Uterus (tissue), 4 donors: ENCODE measurements at places on chromosomes 11 and 22. TPM values are rescaled to one million over a fixed set of nuclear protein-coding genes. Genes with fewer than 3 reads are reported as not detected.

Gene TRAPPC4
- total RNA-seq: 10.0 TPM

Gene TRIM49D2
- total RNA-seq: not detected

Gene CLTCL1
- 20.5 TPM for total RNA-seq

Gene CABP7
- total RNA-seq: 0.14 TPM

Gene MRGPRE
- total RNA-seq: 1.5 TPM

Gene ADAMTS8
- 2.3 TPM for total RNA-seq

Gene TREH
- not detected for total RNA-seq

Gene PDGFB
- total RNA-seq: 4.7 TPM

- no peak for DNase-seq
These were observed 1488.4 kb upstream of the TENM4 start for GRCh38 chr11:80929031-80929805.

DNA sequence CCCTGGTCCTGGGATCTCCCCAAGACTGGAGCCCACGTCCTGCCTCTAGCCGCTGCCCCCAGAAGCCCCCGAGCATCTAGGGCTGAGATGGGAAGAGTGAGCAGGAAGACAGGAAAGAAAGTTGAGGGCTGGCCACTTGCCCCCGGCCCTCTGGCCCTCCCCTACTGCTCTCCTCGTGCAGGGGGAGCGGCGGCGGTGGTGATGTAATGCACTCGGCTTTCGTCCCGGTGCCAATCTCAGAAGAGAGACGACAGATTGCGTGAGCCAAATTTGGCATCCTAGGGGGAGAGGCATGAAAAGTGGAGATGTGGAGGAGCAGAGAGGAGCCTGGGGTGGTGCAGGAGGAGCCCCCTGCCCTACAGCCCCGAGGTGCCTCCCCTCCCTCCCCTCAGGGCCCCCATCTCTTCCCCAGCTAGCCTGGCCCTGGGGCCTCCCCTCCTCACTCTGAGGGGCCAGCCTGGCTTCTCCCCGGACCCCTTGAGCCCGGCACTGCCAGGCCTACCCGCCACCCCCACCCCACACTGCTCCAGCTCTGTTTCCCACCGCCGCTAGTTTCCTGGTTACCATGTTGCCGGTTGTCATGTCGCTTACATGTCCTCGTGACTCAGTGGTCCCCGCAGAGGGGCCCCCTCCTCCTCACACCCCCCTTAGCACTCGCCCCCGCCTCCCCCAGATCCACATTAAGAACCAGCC is 2.5 kb downstream of the KCNJ4 start:
- peak; percentile 33 for DNase-seq

DNA sequence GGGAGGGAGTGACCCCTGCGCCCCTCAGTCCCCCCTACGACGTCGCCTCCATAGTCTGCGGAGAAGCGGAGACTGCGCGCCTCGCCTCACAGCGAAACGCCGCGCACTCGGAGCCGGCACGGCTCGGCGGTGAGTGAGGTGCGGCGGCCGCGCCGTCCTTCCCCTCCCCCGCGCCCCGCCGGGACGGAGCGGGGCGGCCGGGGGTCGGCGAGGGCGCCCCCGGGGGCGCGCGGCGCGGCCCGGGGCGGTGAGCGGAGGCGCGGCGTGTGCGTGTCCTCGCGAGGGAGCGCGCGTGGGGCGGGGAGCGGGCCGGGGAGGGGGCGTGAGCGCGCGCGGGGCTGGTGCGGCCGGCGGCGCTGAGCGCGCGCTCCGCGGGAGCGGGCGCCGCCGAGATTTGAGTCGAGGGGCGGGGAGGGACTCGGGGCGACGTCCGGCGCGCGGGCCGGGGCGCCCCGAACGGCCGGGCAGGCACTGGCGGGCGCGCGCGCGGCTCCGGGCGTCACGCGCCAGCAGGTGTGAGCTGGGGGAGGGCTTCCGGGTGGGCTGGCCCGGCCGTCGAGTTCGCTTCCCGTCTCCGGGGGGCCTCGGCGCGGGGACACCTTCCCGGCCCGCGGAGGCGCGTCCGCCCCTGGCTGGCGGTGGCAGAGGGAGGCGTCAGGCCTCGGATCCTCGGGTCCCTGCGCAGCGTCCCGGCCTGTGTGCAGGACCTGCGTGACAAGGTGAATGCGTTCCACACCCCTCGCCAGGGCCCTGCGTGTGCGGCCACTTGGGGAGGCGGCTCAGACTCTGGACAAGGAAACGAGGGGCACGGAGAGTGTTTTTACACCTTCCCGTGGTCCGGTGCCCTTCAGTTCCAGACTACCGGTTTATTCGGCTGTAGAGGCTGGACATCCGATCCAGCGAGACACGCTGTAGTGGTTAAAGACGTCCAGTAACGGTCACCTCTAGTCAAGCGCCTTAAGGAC is 50.4 kb downstream of the FAM83F start:
- DNase-seq: peak; percentile 30

- no peak for DNase-seq
These were observed 85.8 kb downstream of the RTL6 start for GRCh38 chr22:44412136-44412731.

GRCh38 chr11:61080526-61080925 is 21.8 kb upstream of the CD5 start:
- no peak for DNase-seq

DNA sequence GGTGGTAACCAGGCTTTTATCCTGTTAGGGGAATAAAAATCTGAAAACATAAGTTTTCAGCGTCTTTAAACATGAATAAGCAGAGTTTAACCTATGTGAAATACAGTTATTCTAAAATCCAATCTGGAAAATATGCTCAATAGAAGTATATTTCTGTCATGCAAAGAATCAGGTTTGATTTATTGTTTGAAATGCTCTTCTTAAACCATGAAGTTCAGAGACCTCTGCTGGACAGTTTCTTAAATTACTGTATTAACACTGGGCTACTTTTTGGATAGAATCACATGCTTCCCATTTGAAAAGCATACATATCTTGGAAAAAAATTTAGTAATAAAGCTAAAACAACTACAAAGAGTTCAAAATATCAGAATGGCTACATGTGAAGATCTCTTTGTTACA is 25.4 kb downstream of the APIP start:
- DNase-seq: no peak

- DNase-seq: no peak
These were observed 113.5 kb upstream of the IGLL5 start for GRCh38 chr22:22773979-22774604.

DNA sequence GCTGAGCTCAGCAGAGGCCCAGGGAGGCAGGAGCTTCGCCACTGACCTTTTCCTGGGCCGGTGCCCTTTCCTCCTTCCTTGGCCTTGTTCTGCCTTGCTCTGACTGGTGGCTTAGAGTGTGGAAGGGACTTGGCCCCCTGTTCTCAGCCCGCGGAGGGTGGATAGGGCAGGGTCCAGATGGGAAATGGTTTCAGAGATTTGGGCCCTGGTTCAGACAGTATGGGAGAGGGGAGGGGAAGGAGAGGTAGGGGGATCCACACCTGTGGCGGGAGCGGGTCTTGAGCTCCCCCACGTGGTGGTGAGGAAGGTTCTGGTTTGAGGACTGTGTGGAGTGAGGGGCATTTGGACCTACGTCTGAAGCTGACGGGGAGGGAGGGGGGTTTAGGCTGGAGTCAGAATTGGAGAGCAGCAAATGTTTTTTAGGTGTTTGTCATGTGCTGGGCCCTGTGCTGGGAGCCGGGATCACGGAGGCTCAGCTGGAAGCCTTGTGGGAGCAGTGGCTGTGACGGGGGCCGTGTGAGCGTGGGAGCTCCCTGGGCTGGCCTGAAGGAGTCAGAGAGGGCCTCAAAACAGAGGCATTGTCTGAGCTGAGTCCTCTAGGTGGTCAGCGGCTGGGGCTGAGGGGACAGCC is 27.2 kb downstream of the SHANK3 start:
- DNase-seq: no peak

DNA sequence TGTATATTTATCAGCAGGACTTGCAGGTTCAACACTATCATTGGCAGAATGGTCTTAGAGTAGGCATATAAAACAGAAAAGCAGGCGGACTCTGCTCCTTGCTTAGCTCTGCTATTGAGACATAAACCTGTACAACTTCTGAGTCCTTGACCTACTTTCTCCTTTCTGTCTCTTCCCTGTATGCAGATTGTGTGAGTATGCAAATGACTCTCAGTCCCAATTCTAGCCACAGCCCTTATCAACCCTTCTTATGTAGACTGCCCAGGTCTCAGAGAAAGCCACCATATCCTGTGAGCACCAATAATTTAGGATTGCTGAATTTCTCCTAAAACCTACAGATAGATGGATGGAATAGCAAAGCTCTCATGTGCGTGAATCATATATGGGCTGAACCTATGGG is 367.6 kb upstream of the DDI1 start:
- DNase-seq: no peak

DNA sequence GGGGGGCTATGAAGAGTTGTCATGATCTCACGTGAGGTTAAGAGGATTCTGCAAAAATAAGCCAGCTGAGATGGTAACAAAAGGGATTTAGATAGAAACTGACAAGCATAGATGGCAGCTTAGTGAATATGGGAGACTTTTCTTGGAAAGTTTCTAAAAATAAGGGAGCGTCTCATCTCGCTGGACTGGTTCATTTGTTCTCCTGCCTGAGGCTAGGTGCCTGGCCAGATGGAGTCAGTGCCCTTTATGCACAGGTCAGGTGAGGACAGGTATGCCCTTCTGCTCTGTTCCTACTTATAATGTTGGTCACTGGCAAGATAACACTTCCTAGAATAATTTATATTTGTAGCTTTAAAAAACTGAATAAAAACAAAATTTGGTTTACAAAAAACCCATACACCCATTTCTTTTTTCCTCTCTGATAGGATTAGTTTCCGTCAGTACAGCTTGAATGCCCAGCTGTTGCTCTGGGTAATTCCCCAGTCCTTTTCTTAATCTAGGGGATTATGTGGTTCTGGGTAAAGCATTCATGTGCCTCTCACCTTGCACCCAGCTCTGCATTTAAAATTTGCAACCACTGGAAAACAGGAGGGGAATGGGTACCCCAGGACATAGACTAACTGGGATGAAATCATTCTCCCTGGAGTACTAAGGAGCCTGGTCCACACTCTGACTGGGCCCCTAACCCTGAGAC is 90.0 kb downstream of the AMOTL1 start:
- no peak for DNase-seq

- DNase-seq: no peak
These were observed 53.5 kb downstream of the KCNC1 start for GRCh38 chr11:17788084-17788483.

DNA sequence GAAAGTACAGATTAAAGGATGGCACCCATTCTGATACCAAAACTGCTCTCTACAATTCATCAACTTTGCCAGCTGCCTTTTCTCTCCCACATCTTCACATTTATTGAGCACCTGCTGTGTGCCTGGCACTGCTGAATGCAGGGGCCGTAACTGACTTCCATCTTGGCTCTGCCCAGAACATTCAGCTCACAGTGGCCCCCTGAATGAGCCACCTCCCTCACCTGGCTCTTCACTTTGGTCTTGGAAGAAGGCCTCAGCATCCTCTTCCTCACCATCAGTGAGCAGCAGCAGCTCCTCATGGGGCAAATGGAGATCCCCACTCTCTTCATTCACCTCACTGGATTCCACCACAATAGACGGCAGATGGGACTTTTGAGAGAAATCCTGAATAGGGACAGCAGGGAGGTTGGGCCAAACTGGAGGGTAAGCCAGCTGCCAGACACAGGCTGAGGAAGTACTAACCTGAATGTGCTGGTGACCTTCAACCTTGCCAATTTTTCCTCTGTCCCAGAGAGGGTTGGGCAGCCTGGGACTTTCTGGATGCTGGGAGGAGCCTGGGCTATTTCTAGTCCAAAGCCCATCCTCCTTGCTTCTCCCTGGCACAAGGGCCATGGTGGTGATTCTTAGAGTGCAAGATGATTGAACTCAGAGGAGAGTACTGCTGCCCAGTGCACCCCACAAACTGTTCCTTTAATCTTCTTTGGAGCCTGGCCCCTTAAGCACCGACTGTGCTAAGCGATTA is 1.9 kb upstream of the UQCC3 start:
- DNase-seq: no peak
